ENCODE measurements at places on chromosomes 2 and 18.
A peak's percentile ranks its signal among the peaks of the same experiment; 100 is the strongest.

- H3K4me1 ChIP-seq: no peaks in the 10 kb centered on the region
- H3K36me3 ChIP-seq: no peaks in the 10 kb centered on the region
- no peaks in the 10 kb centered on the region for H3K27me3 ChIP-seq
- DNase-seq: no peak
- no peak overlapping the region for H3K4me3 ChIP-seq
Observed at GRCh38 chr2:101983928-101984327, 7.8 kb upstream of the IL1R2 start.

DNA sequence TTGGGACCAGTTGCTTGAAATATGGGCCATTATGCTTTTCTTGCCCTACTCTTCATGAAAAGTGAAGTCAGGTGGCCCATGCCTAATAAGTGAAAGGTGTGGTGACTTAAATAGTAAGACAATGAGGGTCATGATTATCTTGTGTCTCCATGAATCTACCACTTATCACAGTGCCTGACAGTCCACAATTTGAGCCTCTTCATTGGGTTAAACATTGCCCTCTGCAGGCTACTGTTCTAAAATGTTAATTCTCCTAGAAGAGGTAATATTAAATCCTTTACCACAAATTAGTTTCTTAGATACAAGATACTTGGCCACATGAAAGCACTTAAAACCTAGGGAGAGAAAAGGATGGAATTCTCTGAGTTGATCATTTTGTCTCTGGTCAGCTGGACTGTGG lies 4.0 kb downstream of the EGR4 start:
- H3K36me3 ChIP-seq: no peaks in the 10 kb centered on the region
- H3K4me1 ChIP-seq: peaks cover 19% of the 10 kb centered on the region
- H3K4me3 ChIP-seq: no peak overlapping the region

DNA sequence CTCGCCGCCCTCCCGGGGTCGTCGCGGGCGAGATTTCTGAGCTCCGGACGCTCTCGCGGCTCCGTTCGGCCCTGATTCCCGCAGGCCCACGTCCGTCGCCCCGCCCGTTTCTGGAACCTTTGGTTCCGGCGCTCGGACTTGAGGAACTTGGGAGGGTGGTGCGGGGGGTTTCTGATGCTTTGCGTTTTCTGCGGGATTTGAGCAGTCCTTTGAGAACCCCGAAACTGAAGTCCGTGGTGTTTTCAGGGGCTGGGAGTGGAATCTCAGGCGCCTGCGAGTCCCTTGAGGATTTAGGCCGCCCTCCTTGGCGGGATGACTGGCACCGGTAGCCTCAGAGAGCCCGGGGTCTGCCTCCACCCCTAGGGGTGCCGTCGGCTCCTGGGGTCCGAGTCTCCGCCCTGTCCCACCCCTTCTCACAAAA lies 336 bp downstream of the THNSL2 start:
- peak overlapping the region; percentile 67 for H3K4me3 ChIP-seq
- H3K4me1 ChIP-seq: peaks cover 25% of the 10 kb centered on the region
- H3K36me3 ChIP-seq: no peaks in the 10 kb centered on the region
- no peaks in the 10 kb centered on the region for H3K27me3 ChIP-seq
- H3K27ac ChIP-seq: peak overlapping the region; percentile 97

DNA sequence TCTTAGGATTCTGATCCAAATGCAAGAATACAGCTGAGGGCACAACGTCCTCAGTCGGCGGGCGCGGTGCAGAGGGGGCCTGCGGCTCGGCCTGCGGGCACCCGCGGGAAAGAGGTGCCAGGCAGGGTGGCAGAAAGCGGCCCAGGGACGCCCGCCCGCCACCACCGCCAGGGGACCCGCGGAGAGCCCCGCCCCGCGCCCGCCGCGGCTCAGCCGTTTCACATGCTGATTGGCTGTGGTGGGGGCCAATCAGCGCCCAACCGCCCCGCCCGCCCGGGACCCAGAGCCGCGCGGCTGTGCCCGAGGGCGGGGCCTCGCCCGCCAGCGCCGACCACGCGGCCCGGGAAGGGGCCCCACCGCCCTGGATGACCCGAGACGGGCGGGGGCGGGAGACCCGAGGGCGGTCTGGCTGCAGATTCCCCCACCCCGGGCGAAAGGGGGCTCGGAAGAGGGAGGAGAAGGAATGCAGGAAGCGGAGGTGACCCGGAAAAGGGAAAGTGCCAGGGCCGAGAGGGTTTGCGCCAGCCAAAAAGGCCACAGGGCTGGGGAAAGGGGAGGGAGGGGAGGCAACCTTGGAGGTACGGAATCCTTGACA lies 8.0 kb downstream of the IRS1 start:
- peaks cover 9% of the 10 kb centered on the region for H3K36me3 ChIP-seq
- peak overlapping the region; percentile 86 for H3K4me3 ChIP-seq
- DNase-seq: peak; percentile 82
- H3K4me1 ChIP-seq: peaks cover 35% of the 10 kb centered on the region
- no peaks in the 10 kb centered on the region for H3K27me3 ChIP-seq
- H3K27ac ChIP-seq: peak overlapping the region; percentile 95

- H3K36me3 ChIP-seq: no peaks in the 10 kb centered on the region
- H3K4me3 ChIP-seq: no peak overlapping the region
- no peak overlapping the region for H3K27ac ChIP-seq
- no peaks in the 10 kb centered on the region for H3K27me3 ChIP-seq
- no peak for DNase-seq
Observed at GRCh38 chr2:9765611-9766531, 77.4 kb upstream of the TAF1B start.

GRCh38 chr2:42359965-42360483 lies 993 bp downstream of the COX7A2L start:
- H3K27ac ChIP-seq: no peak overlapping the region
- H3K36me3 ChIP-seq: no peaks in the 10 kb centered on the region
- DNase-seq: no peak
- peaks cover 52% of the 10 kb centered on the region for H3K4me1 ChIP-seq
- no peaks in the 10 kb centered on the region for H3K27me3 ChIP-seq

DNA sequence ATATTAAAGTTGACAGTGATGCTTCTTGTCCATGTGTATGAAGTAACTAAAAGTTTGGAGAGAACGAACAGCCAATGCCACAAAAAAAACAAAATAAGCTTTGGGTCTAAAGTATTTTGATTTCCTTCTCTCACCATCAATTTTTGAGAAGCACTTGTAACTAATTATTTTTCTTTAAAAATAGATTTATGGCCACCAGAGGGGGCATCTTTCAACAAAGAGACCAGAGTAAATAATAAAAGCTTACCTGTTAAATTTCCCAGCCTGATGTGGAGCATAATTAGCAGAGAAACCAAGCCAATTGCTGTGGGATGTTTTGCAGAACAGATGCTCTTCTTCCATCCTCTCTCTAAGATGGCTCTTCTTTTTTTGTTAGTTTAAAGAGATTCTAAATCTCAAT lies 29.0 kb downstream of the LINC00305 start:
- no peaks in the 10 kb centered on the region for H3K4me1 ChIP-seq
- no peaks in the 10 kb centered on the region for H3K27me3 ChIP-seq
- no peaks in the 10 kb centered on the region for H3K36me3 ChIP-seq
- H3K27ac ChIP-seq: no peak overlapping the region
- no peak overlapping the region for H3K4me3 ChIP-seq

GRCh38 chr2:10400002-10400401 lies 48.1 kb downstream of the ODC1 start:
- H3K4me3 ChIP-seq: no peak overlapping the region
- no peaks in the 10 kb centered on the region for H3K27me3 ChIP-seq
- H3K4me1 ChIP-seq: no peaks in the 10 kb centered on the region

- peaks cover 41% of the 10 kb centered on the region for H3K4me1 ChIP-seq
- no peaks in the 10 kb centered on the region for H3K36me3 ChIP-seq
- H3K27me3 ChIP-seq: no peaks in the 10 kb centered on the region
Observed at GRCh38 chr2:102021779-102022178, 30.0 kb downstream of the IL1R2 start.

DNA sequence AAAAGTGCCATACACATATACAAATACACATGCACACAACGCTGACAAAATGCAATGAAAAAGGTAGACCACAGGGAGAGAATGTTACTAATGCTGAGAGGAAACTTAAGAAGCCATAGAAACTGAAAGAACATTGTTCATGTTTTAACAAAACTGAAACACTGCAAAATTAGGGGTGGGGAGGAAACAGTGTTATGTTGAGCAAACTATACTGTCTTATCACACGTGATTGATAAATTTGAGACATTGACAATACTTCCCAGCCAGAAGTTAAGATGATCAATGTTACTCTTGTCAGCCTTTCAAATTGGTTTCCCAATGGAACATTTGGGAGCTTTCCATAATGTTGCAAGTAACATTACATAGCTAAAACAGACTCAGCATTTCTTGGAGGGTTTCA lies 165.5 kb downstream of the L3MBTL4 start:
- no peaks in the 10 kb centered on the region for H3K36me3 ChIP-seq
- no peaks in the 10 kb centered on the region for H3K27me3 ChIP-seq
- no peak overlapping the region for H3K4me3 ChIP-seq

GRCh38 chr2:65353046-65353445 lies 79.4 kb downstream of the SPRED2 start:
- H3K27ac ChIP-seq: no peak overlapping the region
- H3K27me3 ChIP-seq: no peaks in the 10 kb centered on the region
- no peak for DNase-seq
- peaks cover 3% of the 10 kb centered on the region for H3K4me1 ChIP-seq
- H3K36me3 ChIP-seq: no peaks in the 10 kb centered on the region
- H3K4me3 ChIP-seq: no peak overlapping the region

GRCh38 chr18:68803356-68803755 lies 5.5 kb downstream of the CCDC102B start:
- H3K27me3 ChIP-seq: no peaks in the 10 kb centered on the region
- no peak overlapping the region for H3K4me3 ChIP-seq
- peak; percentile 32 for DNase-seq
- H3K27ac ChIP-seq: no peak overlapping the region
- H3K4me1 ChIP-seq: no peaks in the 10 kb centered on the region
- H3K36me3 ChIP-seq: no peaks in the 10 kb centered on the region

GRCh38 chr18:29693334-29693733 lies 1349.2 kb downstream of the DSC3 start:
- no peaks in the 10 kb centered on the region for H3K4me1 ChIP-seq
- H3K36me3 ChIP-seq: no peaks in the 10 kb centered on the region
- H3K27ac ChIP-seq: no peak overlapping the region
- no peaks in the 10 kb centered on the region for H3K27me3 ChIP-seq

GRCh38 chr2:174924061-174924693 lies 81.0 kb downstream of the CHN1 start:
- no peaks in the 10 kb centered on the region for H3K27me3 ChIP-seq
- no peak overlapping the region for H3K27ac ChIP-seq
- H3K36me3 ChIP-seq: no peaks in the 10 kb centered on the region
- H3K4me1 ChIP-seq: no peaks in the 10 kb centered on the region
- DNase-seq: no peak

- no peaks in the 10 kb centered on the region for H3K36me3 ChIP-seq
- H3K4me3 ChIP-seq: peak overlapping the region; percentile 93
- H3K27ac ChIP-seq: no peak overlapping the region
- H3K4me1 ChIP-seq: peaks cover 7% of the 10 kb centered on the region
Observed at GRCh38 chr2:102737431-102737830, 24.4 kb upstream of the TMEM182 start.

GRCh38 chr2:180621941-180622918 lies 358.2 kb upstream of the UBE2E3 start:
- DNase-seq: no peak
- H3K4me3 ChIP-seq: no peak overlapping the region
- H3K27me3 ChIP-seq: no peaks in the 10 kb centered on the region
- no peaks in the 10 kb centered on the region for H3K36me3 ChIP-seq
- H3K27ac ChIP-seq: no peak overlapping the region
- H3K4me1 ChIP-seq: no peaks in the 10 kb centered on the region

GRCh38 chr2:100019499-100019898 lies 122.9 kb downstream of the AFF3 start:
- no peaks in the 10 kb centered on the region for H3K4me1 ChIP-seq
- H3K4me3 ChIP-seq: no peak overlapping the region
- no peak for DNase-seq
- no peaks in the 10 kb centered on the region for H3K36me3 ChIP-seq
